ENCODE measurements at places on chromosomes 12 and 14.

- no peak for DNase-seq
Observed at GRCh38 chr14:46325157-46325556, 326.4 kb downstream of the RPL10L start.

DNA sequence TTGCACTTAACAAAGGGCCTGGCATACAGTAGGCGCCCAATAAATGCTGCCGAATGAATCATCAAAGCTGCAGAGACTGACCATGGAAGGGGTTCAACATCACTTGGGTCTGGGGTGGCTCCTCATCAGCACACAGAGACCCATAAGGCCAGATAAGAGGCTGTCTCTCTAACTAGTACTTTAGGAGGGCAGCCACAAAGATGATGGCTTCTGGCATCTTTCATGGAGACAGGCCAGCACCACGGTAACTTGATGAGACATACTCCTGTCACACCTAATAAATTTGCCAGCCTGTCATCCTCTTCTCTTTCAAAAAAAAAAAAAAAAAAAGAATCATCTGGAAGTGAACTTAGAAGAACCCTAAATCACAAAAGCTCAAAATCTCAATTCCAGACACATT is 3.4 kb downstream of the PRIMA1 start:
- DNase-seq: no peak

GRCh38 chr12:66341126-66341525 is 38.8 kb downstream of the HELB start:
- DNase-seq: no peak

DNA sequence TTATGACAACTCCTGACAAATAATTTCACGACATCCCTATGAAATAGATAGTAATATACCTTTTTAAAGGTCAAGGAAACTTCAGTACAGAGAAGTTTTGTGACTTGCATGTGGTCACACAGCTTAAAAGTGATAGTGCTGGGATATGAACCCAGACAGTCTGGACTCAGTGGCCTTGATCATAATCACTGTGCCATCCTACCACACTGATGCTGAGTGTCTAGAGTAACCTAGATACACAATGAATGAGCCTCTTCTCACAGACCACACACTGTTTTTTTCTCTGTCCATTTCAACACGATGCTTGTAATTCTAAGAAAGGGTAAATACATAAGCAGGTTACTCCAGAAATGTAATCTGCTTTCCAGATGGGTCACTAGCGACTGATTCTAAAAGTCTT is 88.2 kb downstream of the SYNE2 start:
- no peak for DNase-seq

DNA sequence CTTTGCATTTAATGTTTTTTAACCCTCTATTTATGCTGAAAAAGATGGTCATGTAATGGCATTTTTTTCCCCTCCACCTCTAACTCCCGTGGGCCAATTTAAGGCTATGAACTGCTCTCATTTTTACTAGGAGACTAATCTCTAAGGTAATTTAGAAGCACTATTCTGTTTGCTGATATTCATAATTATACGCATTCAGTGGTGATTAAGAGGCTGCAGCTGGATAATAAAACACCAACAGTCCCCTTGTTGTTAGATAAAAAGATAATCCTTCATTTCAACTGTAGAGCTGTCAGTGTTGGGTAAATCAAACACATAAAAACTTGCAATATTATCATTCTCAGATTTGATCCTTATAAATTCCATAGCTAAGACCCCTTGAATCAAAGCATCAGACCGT is 8.9 kb downstream of the MYO1H start:
- no peak for DNase-seq
